ENCODE measurements at places on chromosomes 1 and 21.

- no peak for DNase-seq
Measured at GRCh38 chr1:43878854-43879253, 54.7 kb upstream of the ARTN start.

GRCh38 chr21:31888936-31889371, 16.1 kb downstream of the HUNK start:
- no peak for DNase-seq

- no peak for DNase-seq
Measured at GRCh38 chr1:1622010-1622787, 6.9 kb downstream of the MIB2 start.

DNA sequence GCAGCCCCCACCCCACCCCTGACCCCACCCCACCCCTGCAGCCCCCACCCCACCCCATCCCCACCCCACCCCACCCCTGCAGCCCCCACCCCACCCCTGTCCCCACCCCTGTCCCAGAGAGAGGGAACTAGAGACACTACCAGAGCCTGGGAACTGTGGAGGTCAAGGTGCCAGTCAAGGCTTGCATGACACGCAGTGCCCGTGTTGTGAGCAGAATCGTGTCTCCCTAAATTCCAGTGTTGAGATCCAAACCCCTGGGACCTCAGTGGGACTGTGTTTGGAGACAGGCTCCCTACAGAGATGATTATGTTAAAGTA, 18.4 kb upstream of the SUMO3 start:
- no peak for DNase-seq

- DNase-seq, result no peak
Measured at GRCh38 chr1:110150330-110151174, at the start of gene SLC6A17. SLC6A17 (plus strand) TSS chr1:110150494; CDS start chr1:110166930, 16,436 bp downstream.

- no peak for DNase-seq
Measured at GRCh38 chr1:67060811-67061218, 6.9 kb upstream of the SLC35D1 start.

DNA sequence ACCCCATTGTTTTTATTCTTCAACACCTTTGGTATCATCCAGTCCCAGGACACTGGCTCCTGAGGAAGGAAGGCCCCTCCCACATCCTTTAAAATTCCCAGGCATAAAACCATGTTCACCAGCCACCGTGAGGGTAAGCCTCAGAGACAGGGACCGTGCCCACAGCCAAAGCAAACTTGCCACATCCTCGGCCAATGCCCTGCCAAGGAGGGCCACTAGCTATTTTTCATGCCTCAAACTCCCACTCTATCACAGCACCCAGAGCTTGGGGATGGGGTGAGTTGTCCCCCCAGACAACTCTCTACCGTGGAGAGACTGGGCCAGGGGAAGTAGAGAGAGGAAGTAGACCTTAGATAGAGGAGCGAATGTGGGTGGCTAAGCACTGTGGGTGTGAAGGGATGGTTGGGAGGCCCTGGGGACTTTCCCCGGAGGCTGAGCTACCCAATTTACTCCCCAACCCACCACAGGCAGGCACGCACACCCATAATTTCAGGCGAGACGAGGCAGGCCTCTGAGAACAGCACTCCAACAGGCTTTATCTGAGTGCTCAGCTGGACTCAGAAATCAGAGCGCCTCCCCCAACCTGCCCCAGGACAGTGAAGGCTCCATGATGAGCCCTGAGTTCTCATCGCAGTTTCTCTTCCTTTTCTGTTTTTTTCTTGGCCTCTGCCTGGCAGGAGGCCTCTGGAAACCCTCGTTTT, 15.9 kb upstream of the BTG2 start:
- DNase-seq, result peak; percentile 90

GRCh38 chr1:29786791-29787732, 550.7 kb downstream of the PTPRU start:
- DNase-seq, result no peak
